Activated CD8-positive, alpha-beta T cell treated with anti-CD3 and anti-CD28 coated beads for 36 hours (primary cell): ENCODE measurements at places on chromosomes 1 and 21. TPM values are rescaled to one million over a fixed set of nuclear protein-coding genes. Genes with fewer than 3 reads are reported as not detected.

DNA sequence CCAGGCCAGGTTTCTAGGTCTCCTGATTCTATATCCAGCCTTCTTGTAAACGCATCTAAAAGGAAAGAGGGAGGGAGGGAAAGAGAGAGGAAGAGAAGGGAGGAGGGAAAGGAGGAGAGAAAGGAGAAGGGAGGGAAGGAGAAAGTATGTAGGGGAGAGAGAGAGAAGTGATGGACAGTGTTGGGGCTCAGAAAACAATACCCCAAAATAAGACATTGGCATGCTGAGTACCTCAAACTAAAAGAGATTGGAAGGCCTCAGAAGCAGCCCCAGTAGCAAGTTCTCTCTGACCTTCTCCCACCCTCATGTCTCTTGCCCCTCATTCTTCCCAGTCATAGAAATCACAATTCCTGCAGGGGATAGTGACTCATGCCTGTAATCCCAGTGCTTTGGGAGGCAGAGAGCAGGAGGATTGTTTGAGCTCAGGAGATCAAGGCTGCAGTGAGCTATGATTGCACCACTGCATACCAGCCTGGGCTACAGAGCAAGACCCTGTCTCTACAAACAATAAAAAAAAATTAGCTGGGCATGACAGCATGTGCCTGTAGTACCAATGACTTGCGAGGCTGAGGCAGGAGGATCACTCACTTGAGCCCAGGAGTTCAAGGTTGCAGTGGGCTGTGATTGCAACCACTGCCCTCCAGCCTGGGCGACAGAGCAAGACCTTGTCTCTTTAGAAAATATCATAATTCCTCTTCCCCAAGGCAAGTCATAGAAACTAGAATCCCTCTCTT lies 51.2 kb downstream of the DNTTIP2 start:
- DNase-seq = no peak

DNA sequence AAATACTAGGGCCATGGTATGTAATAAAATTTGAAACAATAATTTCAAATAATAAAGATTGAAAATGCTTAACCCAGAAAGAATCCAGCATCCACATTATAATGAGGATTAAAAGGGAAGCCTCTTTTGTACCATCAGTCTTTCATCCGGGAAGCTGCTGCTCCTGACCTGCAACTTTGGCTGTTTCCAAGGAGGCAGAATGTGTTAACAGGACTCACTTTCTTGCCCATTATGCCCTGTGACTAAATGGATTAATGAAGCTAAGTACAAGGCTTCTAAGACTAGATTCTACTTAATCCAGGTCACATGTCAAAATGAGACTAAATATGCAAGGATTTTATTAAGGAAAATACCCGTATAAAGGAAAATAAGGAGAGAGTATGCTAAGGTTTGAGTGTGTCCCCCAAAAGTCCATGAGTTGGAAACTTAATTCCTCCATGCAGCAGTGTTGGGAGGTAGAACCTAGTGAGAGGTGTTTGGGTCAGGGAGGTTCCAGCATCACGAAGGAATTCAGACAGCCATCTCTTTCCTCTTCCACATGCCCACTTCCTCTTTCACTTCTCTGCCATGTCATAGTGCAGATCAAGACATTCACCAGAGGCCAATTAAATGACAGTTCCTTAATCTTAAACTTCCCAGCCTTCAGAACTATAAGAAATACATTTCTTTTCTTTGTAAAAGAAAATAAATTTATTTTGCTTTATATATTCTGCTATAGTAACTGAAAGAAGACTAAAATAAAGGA lies 27.7 kb downstream of the FMO2 start:
- no peak for DNase-seq

DNA sequence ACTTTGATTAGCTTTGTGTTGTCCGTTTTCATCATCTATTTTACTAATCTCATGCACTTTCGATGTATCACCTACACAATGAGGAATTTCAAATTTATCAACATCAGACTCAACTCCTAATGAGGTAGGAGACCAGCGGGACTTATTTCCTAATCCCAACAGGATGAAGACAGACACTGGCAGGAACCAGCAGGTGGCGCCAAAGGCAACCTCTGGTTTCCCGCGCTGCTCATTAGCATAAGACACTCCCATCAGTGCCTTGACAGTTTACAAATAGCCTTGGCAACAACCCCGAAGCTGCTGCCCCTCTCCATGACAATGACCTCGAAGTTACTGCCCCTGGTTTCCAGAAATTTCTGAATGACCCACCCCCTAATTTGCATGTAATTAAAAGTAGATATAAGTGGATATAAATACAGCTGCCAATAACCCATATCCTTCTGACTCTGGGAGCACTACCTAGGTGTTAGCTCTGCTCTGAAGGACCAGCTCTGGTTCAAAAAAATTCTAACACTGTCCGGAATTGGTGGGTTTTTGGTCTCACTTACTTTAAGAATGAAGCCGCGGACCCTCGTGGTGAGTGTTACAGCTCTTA lies 974.8 kb downstream of the ADGRL2 start:
- peak; percentile 58 for DNase-seq

The DENND2C gene
- total RNA-seq = 0.99 TPM

The C1orf87 gene
- total RNA-seq = not detected

The RAB42 gene
- not detected for total RNA-seq
